ENCODE measurements at places on chromosomes 13 and 19.

DNA sequence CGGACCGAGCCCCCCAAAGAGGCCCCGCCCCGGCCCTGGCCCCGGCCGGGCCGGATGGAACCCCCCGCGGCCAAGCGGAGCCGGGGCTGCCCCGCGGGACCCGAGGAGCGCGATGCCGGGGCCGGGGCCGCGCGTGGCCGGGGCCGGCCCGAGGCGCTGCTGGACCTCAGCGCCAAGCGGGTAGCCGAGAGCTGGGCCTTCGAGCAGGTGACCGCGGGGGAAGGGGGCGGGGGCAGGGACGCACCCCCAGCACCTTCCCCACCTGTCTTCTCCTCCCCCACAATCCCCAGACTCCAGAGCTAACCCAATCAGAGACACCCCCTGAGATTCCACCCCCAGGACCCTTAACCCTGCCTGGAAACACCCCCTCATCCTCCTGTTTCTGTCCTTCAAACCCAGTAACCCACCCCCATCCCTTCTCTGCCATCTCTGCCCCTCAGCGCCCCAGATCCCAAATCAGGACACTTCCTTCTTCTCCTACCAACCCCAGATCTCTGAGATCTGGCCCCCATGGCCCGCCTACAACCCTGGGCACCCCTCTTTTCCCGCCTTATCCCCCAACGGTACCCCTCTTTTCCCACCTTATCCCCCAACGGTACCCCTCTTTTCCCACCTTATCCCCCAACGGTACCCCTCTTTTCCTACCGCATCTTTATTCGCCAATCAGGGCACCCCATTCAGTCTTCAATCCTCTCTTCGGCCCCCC, 505 bp downstream of the ZSWIM4 start:
- peak overlapping the region; percentile 85 for H3K4me3 ChIP-seq
- peak overlapping the region; percentile 86 for H3K27ac ChIP-seq
- no peaks in the 10 kb centered on the region for H3K27me3 ChIP-seq
- no peak for DNase-seq
- peaks cover 21% of the 10 kb centered on the region for H3K4me1 ChIP-seq

DNA sequence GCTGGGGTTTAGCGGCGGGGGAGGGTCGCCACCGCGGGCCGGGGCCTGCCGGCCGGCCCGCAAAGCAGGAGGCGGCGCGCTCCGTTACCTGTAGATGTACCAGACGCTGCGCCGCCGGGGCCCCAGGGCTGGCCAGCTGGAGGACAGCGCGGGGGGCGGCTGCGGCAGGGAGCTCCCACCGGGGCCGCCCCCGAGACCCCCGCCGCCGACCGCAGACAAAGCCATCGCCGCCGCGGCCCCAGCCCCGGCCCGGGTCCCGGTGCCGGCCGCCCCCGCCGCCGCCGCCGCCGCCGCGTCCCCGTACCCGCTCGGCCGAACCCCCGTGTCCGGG, 24.8 kb downstream of the SHANK1 start:
- H3K4me1 ChIP-seq: no peaks in the 10 kb centered on the region
- H3K4me3 ChIP-seq: no peak overlapping the region
- no peak overlapping the region for H3K27ac ChIP-seq
- no peak for DNase-seq
- no peaks in the 10 kb centered on the region for H3K36me3 ChIP-seq
- H3K27me3 ChIP-seq: peaks cover 31% of the 10 kb centered on the region

DNA sequence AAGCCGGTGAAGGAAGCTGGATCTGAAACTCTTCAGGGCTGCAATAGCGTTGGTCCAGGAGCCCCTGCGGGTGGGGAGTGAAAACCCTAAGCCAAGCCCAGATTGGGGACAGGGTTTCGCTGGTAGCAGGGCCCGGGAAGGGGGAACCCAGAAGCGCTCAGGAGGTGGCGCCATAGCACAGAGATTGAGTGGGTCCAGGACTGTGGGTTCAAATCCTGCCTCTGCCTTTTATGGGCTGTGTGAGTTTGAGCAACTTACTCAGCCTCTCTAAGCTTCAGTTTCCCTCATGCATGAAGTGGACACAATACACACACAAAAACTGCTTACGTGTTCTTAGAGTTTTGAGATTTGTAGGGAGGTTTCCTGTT, 8.3 kb upstream of the SYCN start:
- H3K27me3 ChIP-seq: peaks cover 10% of the 10 kb centered on the region
- no peak overlapping the region for H3K27ac ChIP-seq
- H3K4me3 ChIP-seq: no peak overlapping the region
- no peaks in the 10 kb centered on the region for H3K36me3 ChIP-seq
- no peaks in the 10 kb centered on the region for H3K4me1 ChIP-seq
- peak; percentile 34 for DNase-seq

DNA sequence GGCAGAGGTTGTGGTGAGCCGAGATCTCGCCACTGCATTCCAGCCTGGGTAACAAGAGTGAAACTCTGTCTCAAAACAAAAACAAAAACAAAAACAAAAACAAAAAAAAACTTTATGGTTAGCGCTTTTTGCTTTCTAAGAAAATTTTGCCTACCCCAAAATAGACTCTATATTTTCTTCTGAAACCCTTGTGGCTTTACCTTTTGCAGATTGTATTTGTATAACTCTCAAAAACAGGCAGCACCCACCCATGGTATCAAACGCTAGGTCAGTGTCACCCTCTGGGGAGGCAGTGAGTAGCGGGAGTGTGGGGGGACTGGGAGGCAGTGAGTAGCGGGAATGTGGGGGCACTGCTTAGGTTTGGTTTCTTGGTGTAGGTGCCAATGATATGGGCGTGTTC, 7.5 kb upstream of the SLC39A3 start:
- H3K4me1 ChIP-seq: no peaks in the 10 kb centered on the region
- no peak overlapping the region for H3K27ac ChIP-seq
- H3K4me3 ChIP-seq: no peak overlapping the region

DNA sequence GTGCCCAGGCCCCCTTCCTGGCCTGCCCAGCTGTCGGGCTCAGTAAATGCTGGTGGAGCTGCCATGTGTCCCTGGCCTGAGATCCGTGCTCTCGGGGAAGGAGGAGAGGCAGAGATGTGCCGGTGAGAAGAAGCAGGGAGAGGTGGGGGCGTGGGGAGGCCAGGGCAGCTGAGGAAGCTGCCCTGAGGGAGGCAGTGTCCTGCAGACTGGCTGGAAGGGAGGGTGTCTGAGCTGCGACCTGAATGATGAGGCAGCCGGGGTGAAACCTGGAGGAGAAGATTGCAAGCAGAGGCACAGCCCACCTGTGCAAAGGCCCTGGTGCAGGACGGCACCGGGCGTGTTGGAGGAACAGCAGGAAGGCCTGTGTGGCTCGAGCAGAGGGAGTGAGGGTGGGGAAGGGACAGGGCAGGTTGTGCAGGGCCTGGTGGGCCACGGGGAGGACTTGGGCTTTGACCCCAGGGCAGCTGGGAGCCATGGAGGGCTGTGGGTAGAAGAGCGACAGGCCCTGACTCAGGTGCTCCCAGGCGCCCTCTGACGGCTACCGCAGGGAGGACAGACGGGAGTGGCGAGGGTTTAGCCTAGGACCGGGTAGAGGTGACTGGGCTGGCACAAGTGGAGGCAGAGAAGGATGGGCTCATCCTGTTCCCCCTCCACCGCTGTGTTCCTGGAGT, 14.0 kb upstream of the CELF5 start:
- DNase-seq: peak; percentile 40
- no peaks in the 10 kb centered on the region for H3K27me3 ChIP-seq
- peaks cover 4% of the 10 kb centered on the region for H3K36me3 ChIP-seq
- H3K4me3 ChIP-seq: no peak overlapping the region
- H3K4me1 ChIP-seq: no peaks in the 10 kb centered on the region

- H3K4me3 ChIP-seq: no peak overlapping the region
- peaks cover 52% of the 10 kb centered on the region for H3K4me1 ChIP-seq
- H3K36me3 ChIP-seq: peaks cover 26% of the 10 kb centered on the region
- H3K27me3 ChIP-seq: no peaks in the 10 kb centered on the region
- H3K27ac ChIP-seq: no peak overlapping the region
These were observed 55.2 kb downstream of the ELF1 start for GRCh38 chr13:40963927-40964326.

- H3K36me3 ChIP-seq: no peaks in the 10 kb centered on the region
- H3K4me3 ChIP-seq: no peak overlapping the region
These were observed 814.1 kb upstream of the GPC6 start for GRCh38 chr13:92412481-92412880.

GRCh38 chr13:35140321-35140720, 198.3 kb downstream of the NBEA start:
- H3K4me3 ChIP-seq: no peak overlapping the region
- peaks cover 29% of the 10 kb centered on the region for H3K4me1 ChIP-seq
- H3K27ac ChIP-seq: no peak overlapping the region

DNA sequence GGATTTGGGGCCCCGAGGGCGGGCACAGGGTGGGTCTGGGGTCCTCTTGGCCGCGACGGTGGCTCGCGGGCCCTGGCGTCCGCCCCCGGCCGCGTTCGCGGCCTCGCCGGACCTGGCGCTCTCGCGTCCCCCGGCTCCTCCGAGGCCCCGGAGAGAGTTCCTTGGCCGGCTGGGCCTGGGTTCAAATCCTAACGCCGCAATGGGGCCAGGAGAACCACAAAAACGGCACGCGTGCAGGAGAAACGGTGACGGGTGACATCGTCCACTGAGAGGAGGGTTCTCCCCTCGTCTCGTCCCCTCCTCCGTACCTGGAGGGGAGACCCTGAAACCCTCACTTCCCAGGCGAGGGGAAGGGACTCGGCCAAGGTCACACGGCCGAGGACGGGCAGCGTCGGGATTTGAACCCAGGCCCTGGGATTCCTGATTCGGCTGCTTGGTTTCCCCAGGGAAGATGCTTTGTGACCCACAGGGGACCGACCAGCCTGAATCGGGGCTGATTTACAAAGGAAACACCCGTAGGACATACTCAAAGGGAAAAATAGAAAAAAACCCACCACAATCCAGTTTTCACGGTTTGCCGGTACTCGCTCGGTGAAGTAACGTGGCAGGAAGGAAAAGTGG, 624 bp downstream of the SAFB start:
- H3K4me3 ChIP-seq: peak overlapping the region; percentile 100
- H3K36me3 ChIP-seq: peaks cover 70% of the 10 kb centered on the region
- peaks cover 3% of the 10 kb centered on the region for H3K27me3 ChIP-seq
- no peak for DNase-seq
- H3K4me1 ChIP-seq: peaks cover 49% of the 10 kb centered on the region

DNA sequence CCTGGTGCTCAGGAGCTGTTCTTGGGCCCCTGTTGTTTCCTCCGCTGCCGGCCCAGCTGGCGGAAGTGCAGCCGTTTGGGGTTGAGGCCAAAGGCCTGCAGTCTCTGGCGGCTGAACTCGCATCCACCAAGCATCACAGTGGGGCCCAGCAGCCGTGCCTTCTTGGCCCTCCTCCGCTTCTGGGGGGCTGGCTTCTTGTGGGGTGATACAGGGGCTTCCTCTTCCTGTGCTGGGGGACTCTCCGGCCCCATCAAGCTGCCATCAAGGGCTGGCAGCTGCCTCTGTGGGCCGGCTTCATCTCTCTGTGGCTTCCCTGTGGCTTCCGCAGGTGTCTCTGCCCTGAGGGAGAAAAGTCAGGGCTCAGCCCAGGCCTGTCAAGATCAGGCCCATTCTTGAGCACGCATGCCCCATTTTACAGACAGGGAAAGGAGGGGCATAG, 10.3 kb downstream of the ATG4D start:
- DNase-seq: peak; percentile 55
- peak overlapping the region; percentile 64 for H3K4me3 ChIP-seq
- peak overlapping the region; percentile 94 for H3K27ac ChIP-seq
- no peaks in the 10 kb centered on the region for H3K27me3 ChIP-seq

GRCh38 chr13:49409008-49409407, 34.9 kb downstream of the CAB39L start:
- H3K27me3 ChIP-seq: peaks cover 6% of the 10 kb centered on the region
- H3K4me1 ChIP-seq: no peaks in the 10 kb centered on the region
- H3K27ac ChIP-seq: no peak overlapping the region
- DNase-seq: no peak

DNA sequence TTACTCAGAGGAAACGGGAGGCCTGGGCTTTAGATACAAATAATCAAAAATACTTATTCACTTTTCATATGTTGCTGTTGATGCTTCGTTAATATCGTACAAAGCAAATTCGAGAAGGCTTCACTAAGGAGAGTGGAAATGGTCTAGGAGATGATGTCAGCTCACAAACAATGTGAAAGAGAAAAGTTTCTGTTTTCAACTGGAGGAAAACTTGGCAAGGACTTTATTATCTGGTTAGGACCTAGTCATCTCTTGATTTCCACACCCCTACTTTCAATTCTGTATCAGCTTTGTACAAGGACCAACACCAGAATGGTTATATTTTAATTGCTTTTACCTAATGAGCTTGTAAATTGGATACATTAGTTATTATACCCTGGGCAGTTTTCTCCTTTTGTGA, 88.0 kb downstream of the SLC10A2 start:
- no peak overlapping the region for H3K4me3 ChIP-seq
- no peaks in the 10 kb centered on the region for H3K4me1 ChIP-seq
- H3K36me3 ChIP-seq: no peaks in the 10 kb centered on the region
- no peaks in the 10 kb centered on the region for H3K27me3 ChIP-seq

Data from T-helper 2 cell treated with Interferon-gamma antibody and Interleukin-4, amounts not matched to agents 5 μg/mL and 100 μg/mL, for 36 hours (primary cell).